ENCODE measurements at places on chromosomes 2 and 18.

DNA sequence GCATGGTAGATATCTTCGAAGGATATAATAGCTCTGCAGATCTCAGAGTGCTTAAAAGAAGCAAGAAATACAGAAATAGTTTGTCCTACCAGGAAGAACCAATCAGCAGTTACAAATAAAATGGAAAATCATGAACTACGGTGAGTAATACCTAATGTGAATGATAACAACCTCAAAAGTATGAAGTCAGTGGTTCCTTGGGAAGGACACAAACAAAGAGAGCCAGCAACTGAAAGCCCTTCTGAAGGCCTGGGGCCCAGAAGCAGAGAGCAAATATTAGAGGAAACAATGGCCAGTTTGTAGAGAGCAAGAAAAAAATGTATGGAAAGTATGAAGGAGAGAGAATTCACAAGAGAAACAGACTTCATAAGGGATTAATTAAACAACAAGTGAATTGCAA, 226.8 kb upstream of the CHST9 start:
- peaks cover 14% of the 10 kb centered on the region for H3K4me1 ChIP-seq
- no peak for DNase-seq
- no peaks in the 10 kb centered on the region for H3K36me3 ChIP-seq
- H3K27ac ChIP-seq, result peak overlapping the region; percentile 33

DNA sequence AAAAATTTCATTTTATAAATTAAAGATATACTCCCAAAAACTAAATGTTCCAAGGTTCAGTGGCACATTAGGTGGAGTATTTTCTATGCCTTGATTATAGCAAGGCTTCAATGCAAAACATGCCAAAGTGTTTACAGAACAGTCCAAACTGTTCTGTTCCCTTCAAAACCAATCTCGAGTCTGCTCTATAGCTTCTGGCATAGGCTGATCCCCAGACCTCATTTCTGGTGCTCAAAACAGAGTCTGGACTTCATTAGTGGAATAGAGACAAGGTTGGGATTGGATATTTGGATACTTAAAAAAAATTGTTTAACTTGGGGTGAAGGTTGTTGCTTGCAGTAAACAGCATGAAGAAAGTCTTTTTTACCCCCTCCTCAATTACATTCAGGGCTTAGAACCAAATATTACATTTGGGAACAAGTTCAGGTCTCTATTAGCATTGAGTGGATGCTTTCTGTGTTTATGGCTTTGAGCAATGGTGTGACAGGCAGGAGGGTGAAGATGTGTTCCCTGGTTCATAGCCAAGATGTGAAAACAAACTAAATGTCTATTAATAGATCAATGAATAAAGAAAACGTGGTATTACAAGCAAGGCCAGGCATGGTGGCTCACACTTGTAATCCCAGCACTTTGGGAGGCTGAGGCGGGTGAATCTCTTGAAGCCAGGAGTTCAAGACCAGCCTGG, 208.1 kb upstream of the RND3 start:
- H3K27me3 ChIP-seq, result peaks cover 5% of the 10 kb centered on the region
- peaks cover 11% of the 10 kb centered on the region for H3K4me1 ChIP-seq
- no peak overlapping the region for H3K27ac ChIP-seq
- DNase-seq, result no peak

DNA sequence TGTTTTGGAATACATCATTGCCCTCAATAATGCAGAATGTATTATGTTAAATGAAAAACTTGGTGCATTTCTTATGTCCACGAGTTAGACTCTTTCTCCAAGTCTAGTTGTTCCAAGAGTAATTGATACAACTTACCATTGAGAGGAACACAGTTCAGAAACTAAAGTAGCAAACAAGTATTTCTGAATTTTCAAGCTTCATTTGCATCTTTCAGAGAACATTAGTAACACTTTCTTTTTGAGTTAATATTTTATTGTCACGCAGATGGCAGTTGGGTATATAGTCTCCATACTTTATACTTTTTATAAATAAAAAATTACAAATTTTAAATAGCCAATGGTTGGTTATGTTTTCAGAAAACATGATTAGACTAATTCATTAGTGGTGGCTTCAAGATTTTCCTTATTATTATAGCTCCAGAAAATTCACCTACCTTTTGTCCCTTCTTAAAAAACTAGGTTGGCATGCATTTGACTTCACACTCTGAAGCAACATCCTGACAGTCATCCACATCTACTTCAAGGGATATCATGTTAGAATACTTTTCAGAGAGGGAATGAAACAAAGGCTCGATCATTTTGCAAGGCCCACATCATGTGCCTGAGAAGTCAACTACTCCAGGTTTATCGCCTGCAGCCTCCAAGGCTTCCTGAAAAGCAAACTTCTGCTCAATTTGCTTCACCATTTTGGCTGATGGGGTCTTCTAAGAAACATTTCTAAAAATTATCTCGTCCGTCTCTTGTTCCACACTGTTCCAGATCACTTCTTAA, 29.9 kb downstream of the LYPD6B start:
- H3K4me3 ChIP-seq, result peak overlapping the region; percentile 32
- peak overlapping the region; percentile 95 for H3K27ac ChIP-seq
- no peak for DNase-seq
- H3K27me3 ChIP-seq, result no peaks in the 10 kb centered on the region

GRCh38 chr2:45466053-45466452, 145.0 kb downstream of the SRBD1 start:
- H3K27me3 ChIP-seq, result no peaks in the 10 kb centered on the region
- peaks cover 4% of the 10 kb centered on the region for H3K36me3 ChIP-seq
- H3K4me1 ChIP-seq, result peaks cover 8% of the 10 kb centered on the region
- H3K27ac ChIP-seq, result no peak overlapping the region
- H3K4me3 ChIP-seq, result no peak overlapping the region

DNA sequence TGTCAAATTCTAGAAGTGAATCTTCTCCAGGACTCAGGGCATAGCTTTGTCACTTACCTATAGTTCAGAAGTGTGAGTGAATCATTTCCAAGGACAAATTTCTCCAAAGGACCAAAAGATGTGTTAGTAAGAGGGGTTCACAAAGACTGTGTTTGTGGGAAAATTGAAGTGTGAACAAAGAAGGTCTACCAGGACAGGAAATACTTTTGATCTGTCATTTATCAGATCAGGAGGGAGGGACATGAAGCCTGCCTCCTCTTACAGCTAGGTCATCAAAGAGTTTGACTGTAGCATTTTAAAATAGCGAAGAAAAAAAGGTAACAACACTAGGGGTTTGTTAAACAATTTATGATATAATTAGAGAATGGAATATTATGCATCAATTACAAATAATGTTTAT, 2.0 kb upstream of the CD28 start:
- H3K4me3 ChIP-seq, result no peak overlapping the region
- no peaks in the 10 kb centered on the region for H3K36me3 ChIP-seq
- no peak overlapping the region for H3K27ac ChIP-seq

GRCh38 chr2:26299471-26300101, 46.4 kb upstream of the SELENOI start:
- no peaks in the 10 kb centered on the region for H3K36me3 ChIP-seq
- H3K4me1 ChIP-seq, result peaks cover 3% of the 10 kb centered on the region
- peaks cover 3% of the 10 kb centered on the region for H3K27me3 ChIP-seq
- DNase-seq, result no peak
- no peak overlapping the region for H3K4me3 ChIP-seq
- H3K27ac ChIP-seq, result no peak overlapping the region
